ENCODE measurements at places on chromosomes 7 and 10.

DNA sequence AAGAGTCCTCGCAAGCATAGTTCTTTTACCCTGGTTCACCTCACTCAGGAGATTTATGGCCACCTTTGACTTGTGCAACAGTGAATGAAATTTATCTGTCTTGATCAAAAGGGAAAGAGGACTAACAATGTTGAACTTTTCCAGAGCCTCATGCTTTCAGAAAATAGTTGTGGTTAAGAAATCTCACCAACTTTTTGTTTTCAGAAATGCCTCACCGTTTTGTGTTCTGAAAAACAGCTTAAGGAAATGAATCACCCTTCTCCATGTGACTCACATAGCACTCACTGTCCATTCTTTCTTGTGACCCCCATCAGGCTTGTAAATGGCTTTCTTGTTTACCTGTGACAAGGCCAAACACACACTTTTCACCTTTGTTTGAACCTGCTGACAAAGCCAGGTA is 148.6 kb upstream of the FAM3C start:
- DNase-seq: no peak

- no peak for DNase-seq
These were observed 44.2 kb upstream of the PCBD1 start for GRCh38 chr10:70932392-70933196.

DNA sequence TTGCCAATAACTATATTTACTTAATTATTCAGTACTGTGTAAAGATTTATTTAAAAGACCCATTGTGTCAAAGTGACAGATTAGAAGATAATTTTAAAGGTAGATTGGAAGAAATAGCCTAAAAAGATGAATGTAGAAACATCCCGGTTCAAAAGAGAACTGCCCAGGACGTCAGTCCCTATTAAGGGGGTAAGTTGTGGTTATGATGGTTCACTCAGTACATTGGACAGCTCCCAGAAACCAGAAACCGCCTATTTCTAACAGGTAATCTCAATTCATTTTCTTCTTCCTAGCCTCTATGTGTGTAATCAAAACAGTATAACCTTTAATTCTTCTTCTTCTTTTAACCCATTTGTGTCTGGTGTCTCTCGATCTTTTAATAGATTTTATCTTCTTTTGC is 1.5 kb upstream of the FERD3L start:
- no peak for DNase-seq

DNA sequence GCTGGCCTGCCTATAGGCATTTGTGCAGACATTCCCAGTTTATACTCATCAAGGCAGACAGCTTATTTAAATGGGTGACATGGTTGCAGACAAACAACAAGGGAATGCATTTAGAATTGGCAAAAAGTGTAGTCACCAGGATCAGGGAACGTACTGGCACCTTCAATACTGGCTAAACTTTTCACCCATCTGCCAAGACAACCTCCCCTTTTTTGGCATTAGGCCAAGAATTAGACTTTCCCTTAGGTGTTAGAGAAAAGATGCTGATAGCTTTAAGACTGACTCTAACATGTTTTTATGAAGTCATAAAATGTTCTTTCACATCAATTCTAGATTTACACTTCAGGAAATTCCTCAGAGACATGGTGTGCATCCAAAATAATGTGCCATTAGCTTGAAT is 365.9 kb downstream of the PHTF2 start:
- DNase-seq: no peak

GRCh38 chr7:100723732-100724275 is 3.5 kb downstream of the EPO start:
- DNase-seq: no peak

- no peak for DNase-seq
These were observed 3.5 kb upstream of the GDF2 start for GRCh38 chr10:47318706-47319105.

DNA sequence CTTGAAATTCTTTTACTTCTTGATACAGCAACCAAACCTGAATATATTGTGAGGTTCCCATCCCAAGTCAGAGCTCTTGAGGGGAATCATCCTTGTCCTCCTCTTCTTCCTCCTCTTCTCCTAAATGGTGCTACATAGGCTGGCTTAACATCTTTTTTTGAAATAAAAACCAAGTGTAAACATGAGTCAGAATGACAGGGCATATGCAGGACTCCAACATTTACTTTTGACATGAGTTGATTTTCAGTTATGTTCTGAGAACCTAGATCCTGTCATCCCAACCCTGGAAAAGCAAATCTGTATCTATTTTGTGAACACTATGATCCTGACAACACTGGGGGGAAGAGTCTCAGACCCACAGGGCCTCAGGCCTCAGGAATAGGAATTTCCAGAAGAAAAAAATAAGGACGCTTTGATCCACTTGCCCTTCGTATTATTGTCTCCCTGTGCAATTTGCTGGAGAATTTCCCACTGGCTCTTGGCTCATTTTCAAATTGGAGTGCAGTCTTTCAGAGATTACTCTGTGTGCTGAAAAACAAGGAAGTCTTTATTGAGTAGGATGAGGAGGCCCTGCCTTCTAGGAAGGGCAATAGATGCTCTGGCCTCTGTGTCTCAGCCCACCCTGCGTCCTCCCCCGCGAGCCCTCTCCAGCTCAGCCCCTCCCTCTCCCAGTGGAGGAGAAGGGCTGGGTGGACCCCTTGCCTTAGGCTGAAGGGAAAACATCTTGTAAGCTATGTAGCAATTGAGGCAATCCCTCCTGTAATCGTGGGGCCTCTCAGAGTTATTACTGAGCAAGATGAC is 121.6 kb downstream of the CREB5 start:
- DNase-seq: no peak

GRCh38 chr10:129936923-129937300 is 27.2 kb downstream of the EBF3 start:
- no peak for DNase-seq

GRCh38 chr10:61463035-61463909 is 10.1 kb upstream of the TMEM26 start:
- DNase-seq: no peak

DNA sequence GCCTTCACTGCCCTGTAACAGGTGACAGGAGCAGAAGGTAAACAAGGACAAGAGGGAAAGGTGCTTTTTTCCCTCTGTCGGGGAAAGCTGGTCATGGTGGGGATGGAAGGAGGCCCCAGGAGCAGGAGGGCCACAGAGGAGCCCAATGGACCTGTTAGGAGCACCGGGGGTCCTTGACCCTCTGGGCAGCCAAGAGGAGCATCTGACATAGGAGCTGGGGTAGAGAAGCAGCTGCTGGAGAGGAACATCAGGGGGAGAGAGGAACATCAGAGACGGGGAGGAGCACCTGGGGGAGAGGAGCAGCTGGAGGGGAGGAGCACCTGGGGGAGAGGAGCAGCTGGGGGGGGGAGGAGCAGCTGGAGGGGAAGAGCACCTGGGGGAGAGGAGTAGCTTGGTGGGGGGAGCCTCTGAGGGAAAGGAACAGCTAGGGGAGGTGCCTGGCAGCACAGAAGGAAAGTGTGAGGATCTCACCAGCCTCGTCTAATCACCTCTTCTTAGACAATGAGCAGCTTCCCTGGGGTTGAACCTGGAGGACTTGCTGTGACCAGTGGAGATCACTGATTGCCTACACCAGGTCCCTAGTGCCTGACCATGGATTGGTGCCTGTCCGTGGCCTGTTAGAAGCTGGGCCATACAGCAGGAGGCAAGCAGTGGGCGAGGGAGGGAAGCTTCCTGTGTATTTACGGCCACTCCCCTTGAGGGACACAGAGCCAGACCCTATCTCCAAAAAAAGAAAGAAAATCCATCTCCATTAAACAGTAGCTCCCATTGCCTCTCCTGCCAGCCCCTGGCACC is 37.6 kb downstream of the JAKMIP3 start:
- no peak for DNase-seq

- DNase-seq: no peak
These were observed 350.0 kb upstream of the FZD8 start for GRCh38 chr10:35992107-35992506.

DNA sequence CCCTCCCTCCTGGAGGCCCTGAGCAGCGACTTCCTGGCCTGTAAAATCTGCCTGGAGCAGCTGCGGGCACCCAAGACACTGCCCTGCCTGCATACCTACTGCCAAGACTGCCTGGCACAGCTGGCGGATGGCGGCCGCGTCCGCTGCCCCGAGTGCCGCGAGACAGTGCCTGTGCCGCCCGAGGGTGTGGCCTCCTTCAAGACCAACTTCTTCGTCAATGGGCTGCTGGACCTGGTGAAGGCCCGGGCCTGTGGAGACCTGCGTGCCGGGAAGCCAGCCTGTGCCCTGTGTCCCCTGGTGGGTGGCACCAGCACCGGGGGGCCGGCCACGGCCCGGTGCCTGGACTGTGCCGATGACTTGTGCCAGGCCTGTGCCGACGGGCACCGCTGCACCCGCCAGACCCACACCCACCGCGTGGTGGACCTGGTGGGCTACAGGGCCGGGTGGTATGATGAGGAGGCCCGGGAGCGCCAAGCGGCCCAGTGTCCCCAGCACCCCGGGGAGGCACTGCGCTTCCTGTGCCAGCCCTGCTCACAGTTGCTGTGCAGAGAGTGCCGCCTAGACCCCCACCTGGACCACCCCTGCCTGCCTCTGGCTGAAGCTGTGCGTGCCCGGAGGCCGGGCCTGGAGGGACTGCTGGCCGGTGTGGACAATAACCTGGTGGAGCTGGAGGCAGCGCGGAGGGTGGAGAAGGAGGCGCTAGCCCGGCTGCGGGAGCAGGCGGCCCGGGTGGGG is 2.2 kb downstream of the TRIM56 start:
- DNase-seq: no peak

GRCh38 chr7:81846398-81846797 is 76.6 kb upstream of the HGF start:
- DNase-seq: no peak
